ENCODE measurements at places on chromosomes 2 and 18.

- no peak for DNase-seq
Observed at GRCh38 chr2:217611056-217611455, 391.7 kb downstream of the TNS1 start.

DNA sequence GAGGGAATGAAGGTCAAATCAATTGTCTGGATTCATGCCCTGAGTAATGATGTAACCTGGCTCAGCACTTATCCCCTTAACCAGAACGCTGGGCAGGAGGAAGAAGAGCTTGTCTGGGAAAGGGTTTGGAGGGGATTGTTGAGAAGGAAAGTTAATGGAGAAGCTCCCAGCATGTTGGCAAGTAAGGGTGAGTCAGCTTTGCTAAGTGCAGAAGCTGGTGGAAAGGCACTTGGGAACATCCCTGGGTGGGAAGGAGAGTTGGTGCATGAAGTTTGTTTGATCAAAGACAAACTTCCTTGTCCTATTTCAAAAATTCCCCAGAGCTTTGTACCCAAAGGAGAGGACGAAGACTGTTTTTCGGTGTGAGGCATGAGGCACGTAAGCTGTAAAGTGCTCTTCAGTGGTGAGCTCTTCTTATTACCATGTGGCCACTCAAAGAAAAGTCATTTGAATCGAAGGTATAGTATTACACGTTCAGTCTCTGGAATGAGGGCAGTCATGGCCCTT lies 17.6 kb upstream of the DAW1 start:
- DNase-seq, result no peak

- no peak for DNase-seq
Observed at GRCh38 chr18:73551211-73551610, 596.4 kb downstream of the FBXO15 start.

DNA sequence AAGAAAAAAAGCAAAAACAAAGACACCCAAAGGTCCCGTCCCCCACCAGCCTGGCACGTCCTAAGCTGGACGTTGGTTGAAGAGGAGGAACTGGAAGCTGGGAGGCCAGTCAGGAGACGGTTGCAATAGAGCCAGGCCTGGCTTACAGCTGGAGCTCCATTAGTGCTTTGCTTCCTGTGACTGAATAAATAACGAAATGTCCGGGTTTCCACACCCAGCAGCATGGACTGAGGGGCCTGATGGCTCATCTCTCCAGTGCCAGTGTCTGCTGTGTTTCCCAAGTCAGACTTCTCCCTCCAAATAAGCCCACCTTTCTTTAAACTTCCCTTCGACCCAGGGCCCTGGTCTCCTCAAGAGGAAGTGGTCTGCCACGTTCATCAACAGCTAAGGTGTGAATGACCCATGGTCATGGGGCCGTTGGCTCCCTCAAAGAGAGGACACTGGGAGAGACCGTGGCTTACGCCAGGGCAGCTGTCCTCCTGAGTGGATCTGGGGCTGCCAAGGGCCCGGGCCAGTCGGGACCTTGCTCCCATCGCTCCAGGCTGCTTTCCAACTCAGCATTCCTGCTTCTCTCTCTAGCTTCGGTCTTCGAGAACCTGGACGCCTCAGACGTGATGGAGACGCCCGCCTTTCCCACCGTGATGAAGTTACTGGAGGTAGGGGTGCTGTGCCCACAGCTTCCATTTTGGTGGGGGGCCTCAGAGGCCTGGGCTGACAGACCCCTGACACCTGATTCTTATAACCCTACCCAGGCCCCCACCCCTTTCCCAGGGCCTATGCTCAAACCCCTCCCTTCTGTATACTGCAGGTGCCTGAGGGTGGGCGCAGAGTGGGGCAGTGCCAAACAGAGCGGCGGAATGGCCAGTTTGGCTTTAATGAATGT lies 44.9 kb downstream of the MYO7B start:
- no peak for DNase-seq

GRCh38 chr2:8761529-8762164 lies 75.8 kb downstream of the KIDINS220 start:
- no peak for DNase-seq

GRCh38 chr2:228860601-228861285 lies 410.3 kb downstream of the PID1 start:
- DNase-seq, result no peak

- no peak for DNase-seq
Observed at GRCh38 chr2:28401948-28402550, 9.4 kb downstream of the FOSL2 start.

- no peak for DNase-seq
Observed at GRCh38 chr18:26456070-26456491, 92.3 kb downstream of the KCTD1 start.

GRCh38 chr2:134002391-134002790 lies 251.5 kb upstream of the MGAT5 start:
- no peak for DNase-seq

DNA sequence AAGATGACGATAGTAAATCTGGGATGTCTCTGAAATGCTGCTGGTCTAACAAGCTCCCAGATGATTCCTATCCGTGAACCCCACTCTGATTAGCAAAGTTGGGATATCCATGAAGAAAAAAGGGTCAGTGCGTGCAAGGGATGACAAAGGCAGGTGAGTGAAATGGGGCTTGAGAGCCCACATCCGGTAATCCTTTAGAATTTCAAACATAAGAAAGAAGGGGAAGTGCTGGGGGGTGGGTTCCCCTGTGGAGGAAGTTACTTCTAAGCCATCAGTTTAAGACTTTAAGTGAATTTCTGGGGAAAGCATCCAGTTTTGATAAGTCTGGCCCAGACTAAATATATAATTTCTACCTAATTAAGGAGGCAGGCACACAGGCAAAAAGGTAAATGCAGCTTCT lies 209.5 kb downstream of the DPP10 start:
- DNase-seq, result no peak

DNA sequence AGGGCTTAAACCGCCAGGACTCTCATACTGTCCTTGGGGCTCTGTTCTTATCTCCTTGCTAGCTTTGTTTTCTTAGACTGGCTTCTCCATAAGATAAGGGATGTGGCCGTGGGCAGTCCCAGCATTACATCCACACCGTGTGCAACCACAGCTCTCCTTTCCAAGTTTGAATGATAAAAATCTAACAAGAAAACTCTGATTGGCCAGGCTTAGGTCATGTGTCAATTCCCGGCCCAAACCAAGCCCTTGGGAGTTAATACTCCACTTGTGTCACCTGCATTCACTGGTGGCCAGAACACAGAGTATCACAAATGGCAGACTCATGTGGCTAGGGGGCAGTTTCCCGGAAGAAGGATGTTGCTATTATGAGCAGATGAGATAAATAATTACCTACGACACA lies 43.2 kb upstream of the KDM3A start:
- no peak for DNase-seq

GRCh38 chr2:30769481-30769780 lies 37.8 kb downstream of the CAPN13 start:
- DNase-seq, result no peak

DNA sequence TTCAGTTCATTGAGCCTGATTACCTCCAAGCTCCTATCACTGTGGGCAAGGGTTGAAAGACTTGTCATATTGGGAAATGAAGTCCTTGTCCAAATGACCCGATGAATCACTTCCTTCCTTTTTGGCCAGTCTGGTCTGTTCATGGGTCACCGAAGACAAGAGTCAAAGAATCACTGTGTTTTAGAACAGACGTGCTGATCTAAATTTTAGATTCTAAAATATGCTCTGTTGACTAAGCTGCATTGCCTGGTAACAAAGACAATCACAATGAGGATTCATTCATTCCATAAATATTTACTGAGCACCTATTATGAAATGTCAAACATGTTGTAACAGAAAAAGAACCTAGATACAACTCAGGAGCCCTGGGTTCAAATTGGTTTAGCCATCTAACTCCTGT lies 99.4 kb upstream of the RND3 start:
- DNase-seq, result no peak

DNA sequence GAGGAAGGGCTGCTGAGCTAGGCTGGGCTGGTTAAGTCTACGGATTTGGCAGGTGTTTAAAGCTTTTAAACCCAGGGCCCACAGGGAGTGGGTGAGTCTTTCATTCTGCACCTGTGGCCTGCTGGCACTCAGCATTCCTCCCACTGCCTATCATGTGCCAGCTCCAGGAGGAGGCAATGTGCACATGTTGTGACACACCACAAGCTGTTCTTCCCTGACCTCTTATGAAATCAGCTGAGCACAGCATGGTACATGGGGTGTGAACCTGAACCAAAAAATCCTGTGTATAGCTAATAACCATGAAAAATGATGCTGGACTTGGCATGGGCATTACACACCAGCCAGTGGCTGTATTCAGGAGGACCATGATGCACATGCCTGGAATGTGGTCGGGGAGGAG lies 297.9 kb upstream of the MMADHC start:
- no peak for DNase-seq

DNA sequence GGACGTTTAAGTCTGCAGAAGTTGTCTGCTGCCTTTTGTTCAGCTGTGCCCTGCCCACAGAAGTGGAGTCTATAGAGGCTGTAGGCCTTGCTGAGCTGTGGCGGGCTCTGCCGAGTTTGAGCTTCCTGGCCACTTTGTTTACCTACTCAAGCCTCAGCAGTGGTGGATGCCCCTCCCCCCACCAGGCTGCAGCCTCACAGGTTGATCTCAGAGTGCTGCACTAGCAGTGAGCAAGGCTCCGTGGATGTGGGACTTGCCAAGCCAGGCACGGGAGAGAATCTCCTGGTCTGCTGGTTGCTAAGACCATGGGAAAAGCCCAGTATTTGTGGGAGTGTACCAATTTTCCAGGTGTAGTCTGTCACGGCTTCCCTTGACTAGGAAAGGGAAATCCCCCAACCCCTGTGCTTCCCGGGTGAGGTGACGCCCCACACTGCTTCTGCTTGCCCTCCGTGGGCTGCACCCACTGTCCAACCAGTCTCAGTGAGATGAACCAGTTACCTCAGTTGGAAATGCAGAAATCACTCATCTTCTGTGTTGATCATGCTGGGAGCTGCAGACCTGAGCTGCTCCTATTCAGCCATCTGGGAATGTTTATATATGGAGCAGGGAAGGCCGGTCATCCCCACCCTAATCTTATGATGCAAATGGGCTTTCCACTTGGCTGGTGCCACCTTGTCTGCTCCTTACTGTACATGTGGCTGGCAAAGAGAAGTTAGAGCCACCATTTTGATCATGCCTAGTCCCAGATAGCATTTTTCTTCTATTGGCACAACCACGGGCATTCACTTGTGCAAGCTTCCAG lies 156.9 kb upstream of the ITGA6 start:
- peak; percentile 16 for DNase-seq

DNA sequence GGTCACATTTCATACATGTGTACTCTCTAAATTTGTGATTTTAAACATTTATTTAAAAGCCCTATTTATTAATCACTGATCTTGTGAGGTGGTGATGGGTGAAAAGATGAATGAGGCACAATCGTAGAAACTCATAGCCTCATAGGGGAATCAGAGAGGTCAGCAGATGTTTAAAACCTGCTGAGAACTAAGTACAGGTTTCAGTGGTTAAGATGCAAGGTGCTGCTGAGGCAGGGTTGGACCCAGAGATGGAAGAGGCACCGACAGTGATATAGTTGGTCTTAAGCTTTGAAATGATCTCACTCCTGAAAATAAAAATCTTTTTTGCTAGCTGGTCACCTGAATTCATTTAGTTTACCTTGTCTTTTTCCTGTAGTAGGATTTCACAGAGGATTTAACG lies 49.6 kb downstream of the LINC00305 start:
- no peak for DNase-seq

- no peak for DNase-seq
Observed at GRCh38 chr18:23438608-23439366, 14.3 kb upstream of the RIOK3 start.

GRCh38 chr18:30440351-30440750 lies 602.2 kb downstream of the DSC3 start:
- DNase-seq, result no peak

- no peak for DNase-seq
Observed at GRCh38 chr18:54647176-54647575, 56.1 kb downstream of the DYNAP start.

DNA sequence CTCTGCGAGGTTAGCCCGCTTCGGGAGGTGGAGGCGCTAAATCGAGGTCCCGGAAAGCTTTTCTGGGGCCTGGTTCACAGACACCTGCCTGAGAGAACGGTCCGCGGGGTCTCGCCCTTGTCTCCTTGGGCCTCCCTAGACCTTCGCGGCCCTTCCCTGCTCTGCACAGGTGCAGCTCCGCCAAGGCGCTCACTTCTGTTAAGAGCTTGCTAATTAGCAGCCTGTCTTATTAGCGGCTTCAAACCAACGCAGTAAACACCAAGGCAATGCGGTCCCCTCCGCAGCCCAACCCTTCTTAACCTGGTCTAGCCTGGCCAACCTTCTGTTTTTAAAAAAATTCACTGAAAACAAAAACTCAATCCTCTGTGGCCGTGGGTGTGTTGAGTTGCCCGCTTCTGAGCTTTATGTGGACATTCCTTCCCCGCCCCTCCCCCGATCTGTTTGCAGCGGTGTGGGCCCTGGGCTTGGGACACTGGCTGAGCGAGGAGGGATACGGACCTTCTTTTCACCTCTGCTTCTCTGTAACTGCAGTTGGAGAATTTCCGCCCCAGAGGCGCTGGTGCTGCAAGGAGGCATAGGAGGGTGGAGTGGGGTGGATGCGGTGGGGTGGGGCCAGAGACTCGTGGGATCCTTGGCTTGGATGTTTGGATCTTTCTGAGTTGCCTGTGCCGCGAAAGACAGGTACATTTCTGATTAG lies 3.4 kb upstream of the HOXD4 start:
- DNase-seq, result no peak

All from stimulated activated naive CD4-positive, alpha-beta T cell (primary cell).